ENCODE measurements at places on chromosomes 11 and 22. TPM values are rescaled to one million over a fixed set of nuclear protein-coding genes. Genes with fewer than 3 reads are reported as not detected.

DNA sequence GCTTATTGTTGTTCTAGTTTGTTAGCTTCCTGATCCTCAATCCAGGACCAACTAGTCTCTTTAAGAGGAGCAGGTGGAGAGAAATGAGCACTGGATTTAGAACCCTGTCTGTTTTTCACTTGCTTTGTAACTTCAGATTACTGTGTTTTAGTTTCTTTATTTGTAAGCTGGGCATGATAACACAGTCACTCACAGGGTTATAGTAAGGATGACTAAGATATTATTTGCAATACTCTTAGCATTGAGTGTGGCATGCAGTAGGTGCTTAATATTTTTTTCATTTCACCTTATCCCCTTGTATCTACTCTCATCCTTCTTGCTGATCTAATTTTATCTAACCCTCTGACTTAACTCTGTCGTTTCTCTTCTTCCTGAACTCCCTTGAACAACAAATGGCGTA, 33.8 kb downstream of the DNHD1 start:
- no peak for DNase-seq

- DNase-seq: no peak
Measured at GRCh38 chr11:93608364-93608763, 53.1 kb upstream of the CEP295 start.

Gene ARVCF
- 81.3 TPM for total RNA-seq

DNA sequence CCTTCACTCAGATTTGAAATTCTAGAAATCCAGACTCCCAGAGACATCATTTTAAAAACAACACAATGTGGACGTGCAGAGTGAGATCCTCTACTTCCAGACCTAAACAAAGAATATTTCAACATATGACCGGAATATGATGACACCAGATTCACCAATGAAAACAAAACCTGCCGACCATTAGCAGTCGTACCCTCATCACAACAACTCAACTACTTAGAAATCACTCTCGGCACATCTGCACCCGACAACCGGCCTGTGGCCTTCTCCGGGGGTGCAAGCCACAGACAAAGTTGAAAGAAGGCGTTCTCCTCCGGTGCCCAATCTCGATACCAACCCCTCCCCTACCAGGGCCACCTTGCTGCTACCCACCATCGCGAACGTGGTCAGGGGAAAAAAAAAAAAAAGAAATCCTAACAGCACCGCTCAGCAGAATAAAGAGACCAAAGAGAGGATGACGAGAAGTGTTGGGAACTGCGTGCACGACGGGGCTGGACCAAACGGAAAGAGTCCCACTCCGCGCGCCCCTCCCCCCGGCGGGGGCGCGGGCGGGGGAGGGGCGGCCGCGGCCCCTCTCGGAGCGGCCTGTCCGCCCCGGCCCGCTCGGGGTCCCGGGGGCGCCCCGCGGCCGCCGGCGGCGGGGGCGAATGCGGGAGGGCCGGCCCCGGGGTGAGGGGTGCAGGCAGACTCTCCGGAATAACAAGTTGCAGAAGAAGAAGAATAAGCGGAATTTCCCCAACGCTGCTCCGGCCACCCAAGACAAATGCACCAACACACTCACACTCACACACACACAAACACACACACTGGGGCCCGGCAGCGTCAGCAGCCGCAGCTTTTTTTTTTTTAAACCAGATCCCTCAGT, 1.7 kb downstream of the PHF21A start:
- peak; percentile 72 for DNase-seq

- DNase-seq: no peak
Measured at GRCh38 chr22:41034706-41035105, 57.7 kb upstream of the EP300 start.

DNA sequence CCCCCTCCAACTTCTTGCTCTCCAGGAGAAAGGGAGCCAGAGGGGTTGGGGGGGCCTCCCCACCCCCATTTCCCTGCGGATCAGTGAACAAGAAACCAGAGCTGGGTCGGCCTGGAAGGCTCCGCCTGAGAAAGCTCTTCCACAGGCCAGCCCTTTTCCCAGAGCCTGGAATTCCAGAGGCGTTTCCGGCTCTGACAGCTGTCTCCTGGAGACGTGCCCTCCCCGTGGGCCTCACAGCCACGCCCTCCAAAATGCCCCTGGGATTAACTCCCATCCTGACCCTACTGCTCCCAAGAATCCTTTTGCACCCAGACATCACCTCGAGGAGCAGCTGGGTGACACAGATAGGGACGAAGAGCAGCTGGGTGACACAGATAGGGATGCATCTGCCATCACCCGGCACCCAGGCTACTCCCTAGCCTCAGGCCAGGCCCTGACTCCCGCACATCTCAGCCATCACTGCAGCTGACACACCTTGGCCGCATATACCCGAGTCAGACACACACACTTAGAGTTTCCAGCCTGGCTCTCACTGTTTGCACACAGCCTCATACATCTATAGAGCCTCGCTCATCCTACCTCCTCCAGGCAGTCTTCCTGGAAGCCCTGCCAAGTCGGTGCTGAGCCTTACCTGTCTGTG, 7.6 kb upstream of the CDC42EP1 start:
- no peak for DNase-seq

DNA sequence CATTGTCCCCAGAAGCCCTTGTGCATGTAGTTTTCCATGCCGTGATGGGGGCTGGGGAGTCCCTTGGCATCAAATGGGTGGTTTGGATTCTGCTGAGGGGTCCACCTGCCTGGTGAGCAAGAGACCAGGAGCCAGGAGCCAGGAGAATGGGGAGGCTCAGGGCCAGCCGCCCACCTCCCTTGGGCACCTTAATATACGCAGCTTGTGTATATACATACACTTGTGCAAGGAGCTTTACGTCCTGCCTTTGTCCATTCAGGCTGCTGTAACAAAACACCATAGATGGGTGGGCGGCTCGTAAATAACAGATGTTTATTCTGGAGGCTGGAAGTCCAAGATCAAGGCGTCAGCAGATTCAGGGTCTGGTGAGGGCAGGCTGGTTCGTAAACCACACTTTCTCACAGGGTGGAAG, 62.5 kb downstream of the SMIM38 start:
- no peak for DNase-seq

- DNase-seq: peak; percentile 37
Measured at GRCh38 chr11:72836111-72836510, 21.9 kb downstream of the ATG16L2 start.

DNA sequence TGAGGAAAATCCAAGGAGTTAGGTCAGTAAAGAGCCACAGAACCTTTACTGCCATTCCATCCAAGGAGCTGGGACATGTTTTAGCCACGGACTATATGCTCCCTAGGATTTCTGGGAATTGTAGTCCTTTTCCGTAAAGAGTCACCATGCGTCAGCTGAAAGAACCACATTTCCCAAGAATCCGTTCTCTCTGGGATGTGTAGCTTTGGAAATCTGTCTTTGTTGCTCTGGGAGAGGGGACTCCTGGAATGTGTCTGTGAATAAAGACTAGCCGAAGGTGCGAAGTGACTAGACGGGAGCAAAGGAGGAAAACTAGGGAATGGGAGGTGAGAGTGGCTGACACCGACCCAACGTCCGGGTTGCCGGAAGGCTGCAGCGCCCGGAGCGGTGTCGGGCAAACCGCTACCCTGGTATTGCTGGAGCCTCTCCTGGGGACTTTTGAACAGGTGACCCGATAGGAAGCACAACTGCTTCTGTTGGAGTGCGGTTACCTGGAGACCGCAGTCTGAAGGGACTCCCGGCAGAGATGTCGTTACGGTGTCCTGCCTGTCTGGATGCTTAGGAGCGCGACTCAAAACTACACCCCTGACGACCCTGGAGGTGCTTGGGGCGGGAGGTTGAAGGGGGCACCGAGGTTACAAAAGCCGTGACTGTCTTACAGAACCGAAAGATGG, at the start of gene IFTAP:
Gene IFTAP (plus strand): TSS at position 187 of the 674 bp plus-strand sequence. CDS start 15,602 bp downstream, outside the sequence.
- DNase-seq: peak; percentile 89

All from dermis microvascular lymphatic vessel endothelial cell (primary cell).